ENCODE measurements at places on chromosomes 6 and 20.
A peak's percentile ranks its signal among the peaks of the same experiment; 100 is the strongest.

DNA sequence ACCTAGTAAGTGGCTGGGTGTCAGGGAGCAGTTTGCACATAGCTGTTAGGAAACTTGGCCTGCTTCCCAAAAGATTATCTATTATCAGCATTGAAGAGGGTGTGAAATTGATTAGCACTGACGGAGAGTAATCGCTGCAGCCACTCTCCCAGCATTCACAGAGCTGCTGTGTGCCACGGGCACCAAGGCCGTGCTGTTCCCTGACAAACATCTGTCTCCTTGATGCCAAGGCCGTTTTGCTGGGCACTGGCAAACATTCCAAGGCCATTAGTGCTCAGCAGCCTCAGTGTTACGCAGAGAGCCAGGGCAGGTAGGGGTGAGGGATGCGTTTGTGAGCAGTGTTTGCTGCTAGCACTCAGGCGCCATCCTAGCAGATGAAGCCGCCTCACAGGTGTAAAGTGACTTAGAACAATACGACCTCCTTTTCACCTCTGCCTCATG is 57.7 kb upstream of the VSTM2L start:
- DNase-seq = no peak

GRCh38 chr6:108746836-108747575 is 101.2 kb upstream of the ARMC2 start:
- no peak for DNase-seq

DNA sequence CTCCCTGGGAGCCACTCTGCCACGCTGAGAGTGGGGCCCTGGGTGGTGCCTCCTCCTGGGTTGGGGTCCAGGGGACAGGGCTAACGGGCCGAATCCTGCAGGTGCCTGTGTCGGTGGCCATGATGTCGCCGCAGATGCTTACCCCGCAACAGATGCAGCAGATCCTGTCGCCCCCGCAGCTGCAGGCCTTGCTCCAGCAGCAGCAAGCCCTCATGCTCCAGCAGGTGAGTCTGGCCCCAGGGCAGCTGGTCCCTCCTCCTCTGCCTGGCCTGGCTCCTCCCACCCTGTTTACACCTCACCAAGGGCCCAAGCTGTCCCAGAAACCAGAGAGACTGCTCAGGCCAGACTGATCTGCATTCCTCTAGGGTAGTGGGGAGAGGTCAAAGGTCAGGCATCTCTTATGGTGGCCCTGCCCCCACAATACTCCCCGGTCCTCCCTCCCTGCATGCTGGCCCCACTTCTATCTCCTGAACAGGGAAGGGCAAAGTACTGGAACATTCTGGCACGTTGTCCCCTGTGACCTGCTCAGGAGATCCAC is 38.6 kb downstream of the FOXP4 start:
- DNase-seq = no peak

GRCh38 chr20:58695895-58696375 is 3.3 kb downstream of the NPEPL1 start:
- no peak for DNase-seq

GRCh38 chr6:134347885-134348805 is 30.2 kb upstream of the SGK1 start:
- DNase-seq = no peak

- DNase-seq = no peak
Observed at GRCh38 chr6:15621203-15622044, 41.4 kb downstream of the DTNBP1 start.

DNA sequence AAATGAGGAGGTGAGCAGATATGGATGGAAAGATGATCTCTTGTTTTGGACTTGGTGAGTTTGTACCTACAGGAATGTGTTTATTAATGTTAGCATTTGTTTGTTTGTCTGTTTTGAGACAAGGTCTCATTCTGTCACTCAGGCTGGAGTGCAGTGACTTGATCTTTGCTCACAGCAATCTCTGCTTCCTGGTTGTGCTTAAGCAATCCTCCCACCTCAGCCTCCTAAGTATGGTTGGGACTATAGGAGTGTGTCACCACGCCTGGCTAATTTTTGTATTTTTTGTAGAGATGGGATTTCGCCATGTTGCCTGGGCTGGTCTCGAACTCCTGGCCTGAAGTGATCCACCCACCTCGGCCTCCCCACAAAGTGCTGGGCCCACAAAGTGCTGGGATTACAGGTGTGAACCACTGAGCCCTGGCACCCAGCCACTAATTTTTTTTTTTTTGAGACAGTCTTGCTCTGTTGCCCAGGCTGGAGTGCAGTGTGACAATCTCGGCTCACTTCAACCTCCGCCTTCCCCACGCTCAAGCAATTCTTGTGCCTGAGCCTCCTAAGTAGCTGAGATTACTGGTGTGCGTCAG is 7.1 kb downstream of the CASP8AP2 start:
- no peak for DNase-seq

DNA sequence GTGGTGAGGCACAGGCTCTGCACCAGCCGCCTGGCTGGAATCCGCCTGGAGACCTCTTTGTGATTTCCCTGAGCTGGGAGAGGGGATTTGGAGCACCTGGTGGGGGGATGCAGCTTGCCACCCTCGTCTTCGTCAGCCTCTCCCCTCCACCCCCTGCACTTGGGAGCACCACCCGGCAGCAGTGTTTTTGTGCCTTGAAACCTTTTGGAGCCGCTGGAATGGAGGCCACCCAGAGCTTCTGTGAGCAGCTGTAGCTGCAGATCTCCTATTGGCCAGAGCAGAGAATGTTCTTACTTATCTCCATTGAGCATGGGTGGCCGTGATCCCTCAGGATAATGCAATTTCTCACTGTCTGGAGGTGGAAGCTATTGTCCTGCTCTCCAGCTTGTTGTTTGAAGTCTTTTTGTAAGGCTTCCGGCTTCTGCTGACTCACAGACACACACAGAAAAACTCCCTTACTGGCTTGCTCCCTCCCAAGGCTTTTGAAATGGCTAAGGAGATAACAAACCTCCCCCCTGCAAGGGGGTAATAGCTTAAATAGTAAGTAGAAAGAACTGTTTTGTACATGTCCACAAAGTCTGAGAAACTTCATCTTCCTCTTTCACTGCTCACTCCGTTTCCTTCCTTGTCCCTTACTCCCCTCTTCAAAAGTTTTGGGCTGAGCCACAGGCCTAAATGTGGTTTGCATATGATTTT is 271.2 kb downstream of the PRL start:
- no peak for DNase-seq

- DNase-seq = no peak
Observed at GRCh38 chr6:56334937-56335336, 87.6 kb upstream of the COL21A1 start.

- no peak for DNase-seq
Observed at GRCh38 chr20:50855498-50856474, 60.9 kb downstream of the BCAS4 start.

DNA sequence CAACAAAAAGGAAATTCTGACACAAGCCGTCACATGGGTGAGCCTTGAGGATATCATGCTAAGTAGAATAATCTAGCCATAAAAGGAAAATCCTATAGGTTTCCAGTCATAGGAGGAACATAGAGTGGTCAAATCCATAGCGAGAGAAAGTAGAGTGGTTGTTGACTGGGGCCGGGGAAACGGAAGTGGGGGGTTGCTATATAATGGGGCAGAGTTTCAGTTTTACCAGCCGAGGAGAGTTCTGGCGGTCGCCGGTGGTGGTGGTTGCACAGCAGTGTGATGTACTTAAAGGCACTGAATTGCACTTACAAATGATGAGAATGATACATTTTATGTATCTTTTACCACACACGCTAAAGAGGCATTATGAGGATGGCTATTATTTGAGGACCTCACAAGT is 4.9 kb downstream of the GPR31 start:
- no peak for DNase-seq

DNA sequence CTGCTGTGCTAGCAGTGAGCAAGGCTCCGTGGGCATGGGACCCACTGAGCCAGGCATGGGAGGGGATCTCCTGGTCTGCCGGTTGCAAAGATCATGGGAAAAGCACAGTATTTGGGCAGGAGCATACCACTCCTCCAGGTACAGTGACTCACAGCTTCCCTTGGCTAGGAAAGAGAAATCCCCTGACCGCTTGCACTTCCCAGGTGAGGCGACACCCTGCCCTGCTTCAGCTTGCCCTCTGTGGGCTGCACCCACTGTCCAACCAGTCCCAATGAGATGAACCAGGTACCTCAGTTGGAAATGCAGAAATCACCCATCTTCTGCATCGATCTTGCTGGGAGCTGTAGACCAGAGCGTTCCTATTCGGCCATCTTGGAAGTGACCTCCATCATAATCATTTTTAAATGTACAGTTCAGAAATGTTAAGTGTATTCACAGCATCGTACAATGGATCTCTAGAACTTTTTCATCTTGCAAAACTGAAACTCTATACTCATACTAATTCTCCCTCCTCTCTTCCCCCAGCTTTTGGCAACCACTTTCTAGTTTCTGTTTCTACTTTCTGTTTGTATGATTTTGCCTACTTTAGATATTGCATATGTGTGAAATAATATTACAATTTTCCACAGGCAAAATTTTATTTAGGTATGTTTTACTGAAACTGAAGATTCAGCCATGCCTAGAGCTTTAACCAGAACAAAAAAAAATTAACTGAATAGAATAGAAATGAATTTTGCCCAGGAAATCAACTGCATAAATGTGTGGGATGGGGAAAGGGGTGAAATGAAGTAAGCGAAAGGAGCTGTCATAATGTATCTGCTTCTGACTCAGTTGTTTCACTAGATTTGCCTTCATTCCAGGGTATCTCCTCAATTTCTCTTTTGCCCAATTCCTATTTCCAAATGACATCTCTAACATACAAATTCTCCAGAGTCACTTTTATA is 100.0 kb downstream of the RWDD2A start:
- no peak for DNase-seq

- no peak for DNase-seq
Observed at GRCh38 chr6:5205035-5205507, 55.7 kb downstream of the LYRM4 start.

- no peak for DNase-seq
Observed at GRCh38 chr20:31547720-31548298, 33.6 kb downstream of the HM13 start.

DNA sequence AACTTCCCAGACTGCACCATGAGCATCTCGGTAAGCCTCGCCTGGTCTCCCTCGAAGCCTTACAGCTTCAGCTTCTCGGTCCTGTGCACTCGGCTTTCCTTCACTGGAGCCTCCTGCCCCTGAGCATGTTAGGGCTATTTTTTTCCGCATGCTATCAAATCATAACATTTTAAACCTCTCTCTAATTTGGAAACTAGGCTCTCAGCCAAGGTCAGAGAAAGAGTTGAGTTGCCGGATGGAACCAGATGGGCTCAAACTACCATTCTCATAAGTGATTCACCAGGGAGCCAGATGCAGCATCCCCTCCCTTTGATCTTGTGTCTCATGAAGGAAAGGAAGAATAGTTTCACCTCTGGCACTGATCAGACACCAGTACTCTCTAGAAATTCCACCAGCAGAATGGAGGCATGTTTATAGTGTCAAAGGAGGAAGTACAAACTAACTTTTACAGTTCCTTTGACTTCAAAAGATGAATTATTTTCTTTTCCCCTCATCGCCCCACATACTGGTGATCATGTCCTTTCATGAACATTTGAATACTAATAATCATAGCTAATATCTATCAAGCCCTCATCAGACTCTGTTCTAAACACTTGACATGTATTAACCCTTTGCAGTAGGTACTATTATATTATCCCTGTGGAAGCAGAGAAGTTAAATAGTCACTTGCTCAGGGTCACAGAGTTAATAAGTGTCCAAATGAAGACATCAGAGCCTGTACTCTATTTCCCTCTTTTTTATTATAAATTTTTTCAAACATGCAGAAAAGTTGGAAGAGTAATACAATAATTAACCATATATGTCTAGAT is 46.7 kb downstream of the MAP1LC3A start:
- no peak for DNase-seq

- DNase-seq = no peak
Observed at GRCh38 chr6:9789201-9789600, 625.7 kb downstream of the TFAP2A start.

- no peak for DNase-seq
Observed at GRCh38 chr6:139482287-139482686, 107.8 kb upstream of the CITED2 start.

- DNase-seq = no peak
Observed at GRCh38 chr20:18739751-18740166, 73.8 kb upstream of the SCP2D1 start.

GRCh38 chr6:36067374-36068011 is 39.9 kb downstream of the MAPK14 start:
- DNase-seq = no peak

GRCh38 chr20:63698739-63699465 is 2.5 kb downstream of the TNFRSF6B start:
- peak; percentile 27 for DNase-seq

DNA sequence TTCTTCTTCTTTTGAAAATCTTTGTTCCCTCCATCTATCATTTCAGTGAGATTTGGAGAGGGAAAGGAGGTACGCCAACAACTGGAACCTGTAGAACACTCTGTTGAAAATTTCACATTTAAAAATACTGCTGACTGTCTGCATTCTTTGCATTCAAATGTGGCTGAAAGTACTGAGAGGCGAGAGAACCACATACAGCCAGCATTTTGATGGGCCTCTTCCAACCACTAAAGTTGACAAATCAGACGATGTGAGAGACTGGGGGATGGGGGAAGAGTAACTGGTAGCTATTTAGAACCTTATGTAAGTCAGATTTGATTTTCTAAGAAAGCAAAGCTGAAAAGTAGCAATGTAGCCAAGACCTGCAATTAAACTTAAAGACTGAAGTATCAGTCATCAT is 77.5 kb downstream of the FKBP5 start:
- DNase-seq = no peak

DNA sequence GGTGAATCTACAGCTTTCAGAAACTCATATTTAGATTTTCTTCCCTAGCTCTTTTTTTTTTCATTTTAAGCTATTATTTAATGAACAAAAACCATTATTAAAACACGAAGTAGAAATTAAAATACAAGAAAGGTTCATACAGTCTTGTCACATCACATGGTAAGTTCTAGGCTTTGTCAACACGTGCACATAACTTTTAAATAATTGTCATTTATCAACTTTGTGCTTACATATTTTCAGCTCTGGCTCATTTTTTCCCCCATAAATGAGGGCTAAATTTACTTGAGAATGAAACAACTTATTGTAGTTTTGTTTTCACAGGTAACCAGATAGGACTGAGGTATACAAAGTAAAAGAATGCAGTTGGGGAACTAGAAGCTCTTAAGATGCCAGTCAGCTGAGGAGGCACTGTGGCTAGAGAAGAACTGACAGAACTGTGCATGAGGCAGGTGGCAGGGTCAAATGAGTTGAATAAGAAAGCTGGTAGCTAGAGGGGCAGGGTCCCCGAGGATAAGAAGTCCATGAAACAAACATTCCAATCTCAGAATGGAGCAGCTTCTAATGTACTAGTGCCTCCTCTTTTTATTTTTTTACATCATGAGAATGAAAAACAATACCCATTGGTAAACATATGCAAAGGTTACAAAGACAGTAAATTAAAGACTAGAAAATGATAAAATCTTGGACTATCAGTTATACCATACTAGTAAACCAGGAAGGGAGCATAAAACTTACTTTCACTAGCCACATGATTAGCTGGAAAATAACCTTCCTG is 141.5 kb downstream of the MYB start:
- DNase-seq = no peak

DNA sequence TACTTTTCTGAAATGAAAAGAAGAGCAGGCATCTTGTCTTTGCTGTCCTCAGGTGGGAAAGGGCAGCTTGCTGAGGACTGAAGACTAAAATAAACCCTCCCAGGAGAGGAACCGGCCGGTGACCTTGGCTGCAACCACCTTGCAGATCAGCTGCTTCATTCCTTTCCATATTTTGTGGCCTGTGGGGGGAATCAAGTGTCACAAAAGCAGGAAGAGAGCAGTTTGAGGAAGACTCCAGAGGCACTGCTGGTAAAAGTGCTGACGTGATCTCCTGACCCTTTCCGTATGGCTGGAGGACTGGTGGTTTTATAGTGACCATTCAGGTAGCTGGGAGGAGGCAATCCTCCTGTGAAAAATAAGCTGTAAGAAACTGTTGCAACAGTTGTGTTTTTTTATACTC is 157.0 kb downstream of the PLCB4 start:
- no peak for DNase-seq

Measured in stimulated activated CD4-positive, alpha-beta T cell treated with anti-CD3 and anti-CD28 coated beads, Interleukin-2, amount 100 ng/mL, for 4 hours (primary cell).